ENCODE measurements at places on chromosomes 4 and X. TPM values are rescaled to one million over a fixed set of nuclear protein-coding genes. Genes with fewer than 3 reads are reported as not detected.

Gene CLCN4
- 19.1 TPM for total RNA-seq

Gene HMX1
- not detected for total RNA-seq

Gene GRK4
- 16.7 TPM for total RNA-seq

Gene S100G
- not detected for total RNA-seq

Gene NKRF
- 5.0 TPM for total RNA-seq

Gene NDP
- 1.4 TPM for total RNA-seq

Gene CYSLTR1
- total RNA-seq = 1.1 TPM

Gene MSX1
- 15.1 TPM for total RNA-seq

Gene TMEM271
- total RNA-seq = not detected

Gene RGS12
- total RNA-seq = 29.0 TPM

Gene GABRE
- total RNA-seq = 0.94 TPM

Gene HTN3
- total RNA-seq = not detected

Gene SUPT20HL1
- not detected for total RNA-seq

Gene RPS6KA3
- 39.9 TPM for total RNA-seq

Gene SPATA4
- not detected for total RNA-seq

Gene GIMD1
- total RNA-seq = not detected

Gene GPM6B
- 102 TPM for total RNA-seq

Gene NDUFB11
- total RNA-seq = 53.0 TPM

Gene MAGEB1
- not detected for total RNA-seq

Gene ZNF732
- total RNA-seq = 0.08 TPM

Gene FGF13
- total RNA-seq = 14.3 TPM

Gene KCTD8
- not detected for total RNA-seq

Measured in myocyte (in vitro differentiated cells).